T-helper 9 cell (primary cell): ENCODE measurements at places on chromosomes 7 and 10.

DNA sequence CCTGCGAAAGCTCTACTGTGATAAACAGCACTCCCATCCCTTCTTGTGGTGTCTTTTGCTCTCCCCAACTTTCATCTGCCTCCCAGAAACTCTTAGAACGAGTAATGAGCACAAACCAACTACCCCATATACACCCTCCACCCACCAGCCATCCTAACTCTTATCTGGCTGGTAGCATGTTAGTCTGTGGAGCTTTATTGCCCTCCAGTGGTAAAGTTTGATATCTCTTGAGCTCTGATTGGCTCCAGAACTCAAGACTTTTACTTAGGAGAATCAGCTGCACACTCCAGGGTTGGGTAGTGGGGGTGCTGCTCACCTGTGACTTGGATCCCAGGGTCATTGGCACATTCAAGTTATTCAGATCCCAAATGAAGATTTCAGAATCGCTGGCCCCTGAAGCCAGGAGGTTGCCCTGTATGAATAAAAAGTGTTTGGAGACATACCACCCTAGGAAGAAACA lies 10.9 kb downstream of the SEC31B start:
- no peak for DNase-seq

- no peak for DNase-seq
Measured at GRCh38 chr7:22150221-22150620, 204.5 kb upstream of the CDCA7L start.

- no peak for DNase-seq
Measured at GRCh38 chr7:18228686-18229085, 201.0 kb upstream of the PRPS1L1 start.

- DNase-seq = no peak
Measured at GRCh38 chr10:84306751-84307384, 21.5 kb upstream of the CCSER2 start.

DNA sequence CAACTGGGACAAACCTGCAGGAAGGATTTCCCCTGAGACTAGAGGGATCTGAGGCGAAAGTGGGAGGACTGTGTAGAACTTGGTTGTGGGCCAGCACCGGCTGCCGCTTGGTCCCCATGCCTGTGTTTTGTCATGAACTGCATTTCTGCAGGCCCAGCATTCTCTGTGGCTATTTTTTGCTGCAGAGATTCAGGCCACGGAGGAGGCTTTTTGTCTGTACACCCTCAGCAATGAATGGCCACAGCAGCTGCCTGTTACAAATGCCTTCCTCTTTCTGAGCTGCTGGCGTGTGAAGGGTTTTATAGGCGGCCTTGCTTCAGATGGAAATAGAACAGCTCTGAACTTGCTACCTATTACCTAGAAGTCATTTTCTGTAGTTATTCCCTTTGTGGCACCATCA lies 164.4 kb downstream of the SH2D4B start:
- no peak for DNase-seq

DNA sequence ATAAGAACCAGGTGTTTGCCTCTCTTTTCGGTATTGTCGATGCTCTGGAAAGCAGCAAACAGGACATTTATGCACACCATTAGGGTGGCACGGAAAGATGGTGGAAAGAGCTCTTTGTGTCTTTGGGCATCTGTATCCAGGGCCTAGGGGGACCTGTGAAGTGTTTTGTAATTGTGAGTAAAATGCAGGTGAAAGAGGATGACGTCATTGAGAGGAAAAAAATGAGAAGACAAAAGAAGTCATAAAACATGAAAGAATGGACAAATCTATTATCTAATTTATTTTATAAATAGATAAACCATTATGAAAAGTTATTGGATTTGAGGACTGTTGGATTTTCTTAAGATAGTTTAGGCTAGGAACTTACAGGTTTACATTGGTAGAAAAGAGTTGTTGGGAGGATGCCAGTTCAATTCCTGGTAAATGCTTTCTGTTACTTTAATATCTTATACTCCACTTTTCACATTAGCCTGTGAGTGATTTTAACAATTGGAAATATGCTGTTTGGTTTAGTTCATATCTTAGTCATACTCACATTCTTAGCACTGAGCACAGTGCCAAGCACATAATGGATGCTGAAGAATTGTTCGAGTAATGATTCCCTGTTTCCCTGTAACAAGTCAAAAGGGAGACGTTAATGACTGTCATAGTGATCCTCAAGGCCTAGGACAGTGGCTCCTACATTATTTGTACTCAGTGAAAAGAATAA lies 62.6 kb downstream of the EXOC4 start:
- DNase-seq = no peak

DNA sequence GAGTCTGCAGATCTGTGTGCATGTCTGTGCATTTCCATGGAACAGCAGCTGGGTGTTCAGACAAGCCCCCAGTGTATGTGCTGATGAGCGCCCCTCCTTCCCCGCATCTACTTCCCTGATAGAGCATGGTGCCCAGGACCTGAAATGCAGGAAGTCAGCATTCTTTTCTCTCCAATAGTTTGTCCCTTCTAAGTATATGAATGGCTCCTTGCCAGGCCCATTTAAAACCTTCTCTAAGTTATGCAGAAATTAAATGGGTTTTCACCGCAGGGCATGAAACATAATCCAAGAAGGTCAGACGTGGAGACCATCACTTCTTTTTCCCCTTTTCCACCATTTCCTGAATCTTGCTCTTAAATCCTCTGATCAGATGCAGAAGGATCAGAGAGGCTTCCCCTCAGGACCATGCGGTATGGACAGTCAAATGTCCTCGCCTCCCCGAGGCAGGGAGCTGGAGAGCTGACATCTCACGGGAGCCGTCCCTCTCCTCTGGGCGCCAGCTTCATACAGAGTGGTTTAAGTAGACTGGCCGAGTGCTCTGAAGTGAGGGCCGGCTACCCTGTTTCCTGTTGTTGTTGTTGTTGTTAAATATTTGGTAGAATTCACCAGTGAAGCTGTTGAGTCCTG lies 155.3 kb downstream of the C10orf105 start:
- no peak for DNase-seq

DNA sequence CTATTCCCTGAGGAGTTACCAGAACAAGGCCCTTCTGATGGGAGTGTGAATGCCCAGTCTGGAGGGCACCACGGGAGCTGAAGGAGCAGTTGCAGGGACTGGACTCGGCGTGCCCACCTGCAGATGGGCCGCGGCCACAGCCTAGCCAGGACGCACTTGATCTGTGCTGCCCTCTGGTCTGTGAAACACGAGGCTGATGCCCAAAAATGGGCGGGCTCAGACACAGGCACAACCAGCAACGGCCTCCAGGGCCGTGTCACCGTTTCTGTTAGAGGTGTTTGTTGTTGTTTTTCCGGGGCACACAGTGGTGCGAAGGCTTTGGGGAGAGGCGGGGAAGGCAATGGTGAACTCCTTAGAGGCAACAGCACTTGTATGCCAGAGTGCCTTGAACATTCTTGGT lies 235.8 kb downstream of the DNAJB6 start:
- no peak for DNase-seq
